ENCODE measurements at places on chromosomes 5 and 9.

DNA sequence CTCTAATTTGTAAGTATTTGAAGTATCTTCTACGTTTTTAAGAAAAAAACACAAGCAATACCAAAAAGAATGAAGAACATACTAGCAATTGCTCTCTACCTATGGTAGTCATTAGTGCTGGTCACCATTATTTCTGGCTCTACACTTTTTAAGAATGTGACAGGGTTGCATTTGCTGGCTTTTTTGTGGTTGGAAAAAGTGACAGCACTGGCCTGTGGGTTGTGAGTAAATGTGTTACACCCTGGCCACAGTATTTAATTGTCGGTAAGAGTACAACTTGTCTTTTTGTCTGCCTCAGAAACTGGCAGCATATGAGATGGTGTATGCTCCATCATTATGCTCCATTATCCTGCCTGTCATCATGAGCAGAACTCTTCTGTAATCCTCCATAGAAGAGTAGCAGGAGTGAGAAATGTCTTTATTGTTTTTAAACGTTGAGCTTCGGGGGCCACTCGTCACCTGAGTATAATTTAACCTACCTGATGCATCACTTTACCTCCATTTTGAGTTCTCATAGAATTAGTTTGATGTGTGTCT is 449.8 kb downstream of the ISL1 start:
- DNase-seq: no peak

DNA sequence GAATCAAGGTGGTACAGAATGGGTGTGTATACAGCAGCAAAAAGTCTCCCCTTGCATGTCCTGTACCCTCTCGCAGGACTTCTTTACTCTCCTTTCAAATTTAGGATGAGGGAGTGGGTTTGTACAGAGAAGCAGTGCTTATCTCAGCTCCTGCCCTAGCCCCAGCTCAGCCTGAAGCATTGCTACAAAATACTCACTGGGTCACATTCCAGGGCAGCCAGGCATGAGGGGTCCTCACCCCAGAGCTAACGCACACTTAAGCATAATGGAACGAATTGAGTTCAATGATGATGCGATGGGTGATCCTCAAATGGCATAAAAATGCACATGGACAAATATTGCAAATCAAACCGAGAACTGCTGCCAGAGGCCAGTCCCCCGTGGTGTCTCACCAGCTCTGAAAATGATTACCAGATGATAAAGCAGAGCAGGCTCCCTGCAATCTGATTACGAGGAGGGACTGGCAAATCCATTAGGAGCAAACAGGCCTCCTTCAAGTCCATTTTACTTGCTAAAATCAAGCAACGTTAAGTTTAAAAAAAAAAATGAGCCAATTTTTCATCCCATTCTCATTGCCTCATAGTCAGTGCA is 231.6 kb upstream of the TAS2R1 start:
- peak; percentile 63 for DNase-seq

GRCh38 chr9:74025402-74025925 is 471.7 kb upstream of the RORB start:
- DNase-seq: peak; percentile 65

DNA sequence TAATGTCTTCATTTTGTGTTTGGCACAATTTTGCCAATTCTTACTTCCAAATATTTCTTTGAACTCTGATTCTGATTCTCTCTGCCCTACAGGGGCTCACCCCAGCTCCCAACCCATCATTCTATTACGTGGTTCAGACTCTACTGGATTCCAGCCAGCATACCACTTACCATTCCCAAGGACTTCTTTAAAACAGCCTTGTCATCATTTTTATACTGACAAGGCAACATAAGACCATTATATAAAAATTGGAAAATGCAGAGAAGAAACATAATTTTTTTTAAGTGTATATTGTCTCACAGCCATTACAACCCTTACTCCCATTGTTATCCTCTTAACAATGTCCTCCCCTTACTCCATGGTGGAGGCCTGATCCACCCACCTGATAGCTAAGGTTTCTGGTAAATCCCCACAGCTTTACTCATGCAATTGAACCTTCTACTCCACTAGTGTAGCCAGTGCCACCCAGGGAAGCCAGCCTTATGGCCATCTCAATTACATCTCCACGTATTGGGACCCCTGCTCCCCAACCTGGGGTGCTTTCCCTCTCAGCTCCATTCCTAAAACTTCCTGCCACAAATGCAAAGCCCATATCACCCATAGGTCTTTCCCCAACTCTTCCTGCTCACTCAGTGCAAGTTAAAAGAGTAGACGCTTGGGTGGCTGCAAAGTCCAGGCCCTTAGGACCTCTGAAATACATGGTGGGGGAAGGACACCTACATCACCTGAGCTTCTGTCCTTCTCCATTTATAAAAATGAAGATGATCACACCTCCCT is 19.1 kb downstream of the UGT3A2 start:
- DNase-seq: no peak

DNA sequence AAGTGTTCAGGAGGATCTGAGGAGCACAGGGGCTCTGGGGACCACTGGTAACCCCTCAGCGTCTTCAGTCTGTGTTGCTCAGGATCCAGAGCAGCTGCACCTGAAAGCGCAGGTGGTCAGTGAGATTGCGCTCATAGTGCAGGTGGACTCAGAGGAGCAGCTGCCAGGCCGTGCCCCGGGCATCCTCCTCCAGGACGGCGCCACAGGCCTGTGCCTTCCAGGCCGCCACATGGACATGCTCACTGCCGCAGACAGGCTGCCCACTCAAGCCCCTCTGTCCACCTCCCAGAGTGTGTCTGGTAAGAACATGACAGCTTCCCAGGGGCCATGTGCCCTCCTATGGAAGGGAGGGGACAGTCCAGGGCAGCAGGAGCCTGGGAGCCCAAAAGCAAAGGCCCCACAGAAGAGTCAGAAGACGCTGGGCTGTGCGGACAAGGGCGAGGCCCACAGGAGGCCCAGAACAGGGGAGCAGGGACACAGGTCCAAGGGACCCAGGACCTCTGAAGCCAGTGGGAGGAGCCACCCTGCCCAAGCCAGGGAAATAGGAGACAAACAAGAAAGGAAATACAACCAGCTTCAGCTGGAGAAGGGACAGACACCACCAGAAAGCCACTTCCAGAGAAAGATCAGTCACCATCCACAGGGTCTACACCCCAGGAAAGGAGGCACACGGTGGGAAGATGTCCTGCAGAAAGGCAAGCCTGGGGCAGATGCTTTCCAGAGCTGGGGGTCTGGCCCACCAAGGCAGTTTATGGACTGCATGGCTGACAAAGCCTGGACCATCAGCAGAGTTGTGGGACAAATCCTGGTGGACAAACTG is 5.2 kb downstream of the SPATA31E1 start:
- DNase-seq: no peak

DNA sequence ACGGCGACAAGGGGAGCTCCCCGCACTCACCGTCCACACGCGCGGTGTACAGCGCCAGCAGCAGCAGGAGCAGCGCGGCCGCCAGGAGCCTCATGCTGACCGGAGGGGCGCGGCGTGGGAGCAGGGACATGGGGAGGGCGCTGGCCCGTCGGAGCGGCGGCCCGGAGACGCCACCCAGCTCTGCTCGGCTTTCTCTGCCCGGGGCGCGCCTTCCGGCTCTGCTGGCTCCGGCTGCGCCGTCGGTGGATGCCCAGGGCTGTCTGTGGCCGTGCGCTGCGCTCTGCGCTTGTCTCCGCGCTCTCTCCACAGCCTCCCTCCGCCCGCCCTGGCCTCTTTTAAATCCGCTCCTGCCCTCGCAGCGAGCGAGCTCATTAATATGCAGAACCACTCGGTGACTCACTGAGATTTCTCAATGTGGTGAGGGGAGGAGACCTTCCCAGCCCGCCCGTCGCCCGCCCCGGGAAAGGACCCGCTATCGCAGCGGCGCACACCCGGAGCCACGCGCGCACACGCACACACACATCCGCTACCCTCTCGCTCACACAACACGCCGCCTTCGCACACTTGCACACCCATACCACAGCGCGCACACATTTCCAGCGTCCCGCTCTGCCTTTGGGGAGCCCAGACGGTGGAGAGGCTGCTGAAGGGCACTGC is at the start of gene CXCL14:
CXCL14 (minus strand) TSS at position 307 of the 657 bp plus-strand sequence; CDS start at position 94, 213 bp downstream.
- no peak for DNase-seq

GRCh38 chr9:73059247-73059646 is 92.4 kb upstream of the ANXA1 start:
- no peak for DNase-seq

DNA sequence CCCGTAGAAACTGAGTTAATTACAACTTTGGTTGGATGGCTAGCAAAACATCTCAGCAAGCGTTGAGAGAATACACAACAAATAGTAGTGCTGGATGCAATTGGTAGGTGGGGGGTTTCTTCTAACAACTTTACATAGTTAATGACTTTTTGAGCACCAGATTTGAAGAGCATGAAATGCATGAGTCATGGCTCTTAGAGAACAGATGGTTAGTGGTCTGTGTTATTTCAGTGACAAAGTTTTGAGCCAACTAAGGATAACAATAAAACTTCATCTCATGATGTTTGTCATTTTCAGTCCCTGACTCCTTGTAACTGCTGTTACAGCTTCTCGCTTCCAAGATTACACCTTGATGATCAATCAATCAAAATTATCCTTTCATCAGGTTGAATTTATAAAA is 399.0 kb upstream of the BRINP1 start:
- DNase-seq: no peak

- peak; percentile 81 for DNase-seq
Observed at GRCh38 chr5:135127439-135128240, 93.6 kb upstream of the PITX1 start.

DNA sequence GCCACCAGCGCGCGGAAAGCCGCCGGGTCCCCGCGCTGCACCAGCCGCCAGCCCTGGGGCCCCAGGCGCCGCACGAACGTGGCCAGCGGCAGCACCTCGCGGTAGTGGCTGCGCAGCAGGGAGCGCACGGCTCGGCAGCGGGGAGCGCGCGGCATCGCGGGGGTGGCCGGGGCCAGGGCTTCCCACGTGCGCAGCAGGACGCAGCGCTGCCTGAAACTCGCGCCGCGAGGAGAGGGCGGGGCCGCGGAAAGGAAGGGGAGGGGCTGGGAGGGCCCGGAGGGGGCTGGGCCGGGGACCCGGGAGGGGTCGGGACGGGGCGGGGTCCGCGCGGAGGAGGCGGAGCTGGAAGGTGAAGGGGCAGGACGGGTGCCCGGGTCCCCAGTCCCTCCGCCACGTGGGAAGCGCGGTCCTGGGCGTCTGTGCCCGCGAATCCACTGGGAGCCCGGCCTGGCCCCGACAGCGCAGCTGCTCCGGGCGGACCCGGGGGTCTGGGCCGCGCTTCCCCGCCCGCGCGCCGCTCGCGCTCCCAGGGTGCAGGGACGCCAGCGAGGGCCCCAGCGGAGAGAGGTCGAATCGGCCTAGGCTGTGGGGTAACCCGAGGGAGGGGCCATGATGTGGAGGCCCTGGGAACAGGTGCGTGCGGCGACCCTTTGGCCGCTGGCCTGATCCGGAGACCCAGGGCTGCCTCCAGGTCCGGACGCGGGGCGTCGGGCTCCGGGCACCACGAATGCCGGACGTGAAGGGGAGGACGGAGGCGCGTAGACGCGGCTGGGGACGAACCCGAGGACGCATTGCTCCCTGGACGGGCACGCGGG is at the start of gene TERT:
TERT (minus strand) TSS at position 234 of the 815 bp plus-strand sequence; CDS start at position 155, 79 bp downstream.
- no peak for DNase-seq

- no peak for DNase-seq
Observed at GRCh38 chr5:160452795-160453194, 31.1 kb downstream of the PTTG1 start.

GRCh38 chr5:170747851-170748250 is 35.7 kb upstream of the GABRP start:
- no peak for DNase-seq

- DNase-seq: no peak
Observed at GRCh38 chr5:96993760-96994159, 57.9 kb downstream of the LNPEP start.

GRCh38 chr5:139180850-139181249 is 17.3 kb downstream of the SIL1 start:
- DNase-seq: no peak

DNA sequence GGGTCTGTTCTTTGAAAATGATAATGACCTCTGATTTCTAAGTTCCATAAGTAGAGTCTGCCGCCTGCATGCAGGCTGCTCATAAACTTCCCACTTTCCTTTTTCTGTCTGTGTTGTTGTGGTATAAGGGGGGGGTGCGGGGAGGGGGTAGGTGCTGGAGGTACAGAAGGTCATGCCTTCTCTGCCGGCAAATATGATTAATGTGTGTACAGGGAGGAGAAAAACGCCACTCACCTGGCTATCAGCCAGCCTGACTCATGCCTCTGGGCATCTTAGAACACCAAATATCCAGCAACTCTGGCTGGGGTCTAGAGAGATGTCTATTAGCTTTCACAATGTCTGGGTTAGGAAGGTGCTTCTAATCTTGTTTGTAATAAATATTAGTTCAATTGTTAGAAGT is 128.3 kb downstream of the EFNA5 start:
- DNase-seq: peak; percentile 87

DNA sequence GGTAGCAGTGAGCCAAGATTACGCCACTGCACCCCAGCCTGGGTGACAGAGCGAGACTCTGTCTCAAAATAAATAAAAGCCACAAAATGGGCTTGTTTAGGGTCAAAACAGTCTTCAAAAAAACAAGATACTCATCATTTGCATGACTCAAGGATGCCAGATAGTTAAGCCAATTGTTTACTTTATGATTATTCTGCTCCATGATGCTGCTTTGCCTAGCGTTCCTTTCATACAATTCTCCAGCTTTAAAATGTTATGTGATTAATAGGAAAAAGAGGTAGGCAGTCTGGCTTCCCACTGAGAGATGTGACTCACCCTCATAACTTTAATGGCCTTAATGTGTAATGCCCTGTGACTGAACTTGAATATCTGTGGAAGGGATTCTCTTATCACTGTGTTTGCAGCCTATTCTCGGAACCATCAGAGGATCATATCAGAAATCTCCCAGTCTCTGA is 364.6 kb upstream of the TRPC7 start:
- peak; percentile 74 for DNase-seq

GRCh38 chr9:72383978-72384709 is 19.1 kb upstream of the ZFAND5 start:
- peak; percentile 87 for DNase-seq

GRCh38 chr9:8679371-8679822 is 879.8 kb upstream of the DMAC1 start:
- no peak for DNase-seq

DNA sequence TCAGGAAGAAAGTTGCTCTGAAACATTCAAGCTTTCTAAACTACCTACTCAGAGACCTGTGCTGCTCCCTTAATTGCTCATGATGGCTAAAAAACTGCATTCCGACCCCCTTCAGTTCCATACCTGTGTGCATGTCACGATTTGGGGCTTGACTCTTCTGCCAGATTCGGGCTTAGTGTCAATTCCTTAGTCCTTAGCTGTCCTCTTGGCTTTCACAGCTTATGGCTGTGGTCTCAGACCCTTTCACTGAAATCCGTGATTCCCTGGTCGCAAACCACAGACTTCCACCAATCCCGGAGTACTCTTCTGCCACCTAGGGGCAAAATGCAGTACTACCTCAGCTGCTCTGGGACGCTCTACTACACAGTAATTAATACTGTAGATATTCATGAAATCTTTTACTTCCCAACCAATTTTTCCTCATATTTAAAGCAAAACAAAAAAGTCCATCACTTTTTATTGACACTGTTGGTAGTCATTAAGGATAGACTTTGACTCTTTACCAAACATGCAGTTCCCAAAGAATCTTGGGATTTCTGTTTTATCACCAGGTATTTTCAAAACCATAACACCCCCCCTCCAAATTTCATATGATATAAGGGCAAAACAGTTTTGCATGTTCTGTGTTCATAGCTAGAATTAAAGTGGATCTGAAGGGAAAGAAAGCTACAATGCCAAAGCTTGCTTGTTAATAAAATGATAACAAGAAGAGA is 617.4 kb downstream of the SLCO4C1 start:
- DNase-seq: peak; percentile 42
